ENCODE measurements at places on chromosomes 13 and 19.

GRCh38 chr13:48590141-48590901, 57.4 kb upstream of the RCBTB2 start:
- no peak for DNase-seq

- DNase-seq: no peak
These were observed 725.2 kb upstream of the SLITRK1 start for GRCh38 chr13:84607261-84608013.

- DNase-seq: no peak
These were observed 154.2 kb downstream of the SUCLA2 start for GRCh38 chr13:47846886-47847285.

DNA sequence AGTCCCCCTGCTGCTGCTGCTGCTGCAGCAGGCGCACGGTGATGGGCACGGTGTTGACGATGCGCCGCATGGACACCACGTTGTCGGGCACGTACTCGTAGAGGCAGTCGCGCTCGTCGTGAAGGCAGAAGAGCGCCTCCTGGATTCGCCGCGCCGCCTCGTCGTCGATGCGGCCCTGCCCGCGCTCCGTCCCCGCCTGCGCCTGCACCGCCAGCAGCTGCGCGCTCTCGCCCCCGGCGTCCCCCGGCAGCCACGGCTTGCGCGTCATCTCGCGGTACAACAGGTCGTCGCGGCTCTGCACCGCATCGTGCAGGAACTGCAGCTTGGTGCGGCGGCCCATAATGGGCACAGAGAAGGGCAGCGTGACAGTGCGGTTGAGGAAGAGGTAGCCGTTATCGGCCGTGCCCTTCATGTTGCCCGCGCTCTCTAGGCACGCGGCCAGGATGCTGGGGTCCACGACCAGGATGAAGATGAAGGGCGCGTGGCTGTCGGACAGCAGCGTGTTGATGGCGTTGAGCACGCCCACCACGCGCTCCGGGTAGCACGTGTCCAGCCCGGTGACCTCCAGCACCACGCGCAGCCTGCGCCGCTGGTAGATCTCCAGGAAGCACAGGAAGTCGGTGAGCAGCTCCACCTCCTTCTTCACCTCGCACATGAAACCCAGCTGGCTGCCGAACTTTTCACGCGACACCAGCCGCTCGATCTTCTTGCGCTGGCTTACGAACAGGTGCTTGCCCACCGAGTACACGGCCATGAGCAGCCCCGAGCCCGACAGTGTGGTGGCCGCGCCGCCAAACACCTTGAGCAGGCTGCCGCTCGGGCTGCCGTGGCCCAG, 8.1 kb downstream of the NKPD1 start:
- peak; percentile 25 for DNase-seq

- no peak for DNase-seq
These were observed 92.5 kb downstream of the UQCRFS1 start for GRCh38 chr19:29120466-29120865.

GRCh38 chr19:13087295-13087694, 15.4 kb downstream of the LYL1 start:
- DNase-seq: no peak

DNA sequence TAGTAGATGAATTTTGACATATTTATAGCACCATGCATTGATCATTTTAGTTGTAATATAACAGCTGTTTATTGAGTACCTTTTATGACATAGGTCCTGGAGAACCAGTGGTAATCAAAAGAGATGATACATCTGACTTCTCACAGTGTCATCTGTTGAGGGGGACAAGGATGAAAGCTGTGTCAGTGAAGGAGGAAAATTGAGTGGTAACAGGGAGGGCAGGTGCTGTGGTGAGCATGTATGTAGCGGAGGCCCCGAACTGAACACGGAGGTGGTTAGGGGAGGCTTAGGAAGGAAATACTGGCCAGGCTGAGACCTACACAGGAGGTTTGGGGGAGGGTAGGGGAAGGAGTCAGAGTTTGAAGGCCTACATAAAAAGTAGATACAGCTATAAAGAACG, 199.7 kb downstream of the GGACT start:
- no peak for DNase-seq

DNA sequence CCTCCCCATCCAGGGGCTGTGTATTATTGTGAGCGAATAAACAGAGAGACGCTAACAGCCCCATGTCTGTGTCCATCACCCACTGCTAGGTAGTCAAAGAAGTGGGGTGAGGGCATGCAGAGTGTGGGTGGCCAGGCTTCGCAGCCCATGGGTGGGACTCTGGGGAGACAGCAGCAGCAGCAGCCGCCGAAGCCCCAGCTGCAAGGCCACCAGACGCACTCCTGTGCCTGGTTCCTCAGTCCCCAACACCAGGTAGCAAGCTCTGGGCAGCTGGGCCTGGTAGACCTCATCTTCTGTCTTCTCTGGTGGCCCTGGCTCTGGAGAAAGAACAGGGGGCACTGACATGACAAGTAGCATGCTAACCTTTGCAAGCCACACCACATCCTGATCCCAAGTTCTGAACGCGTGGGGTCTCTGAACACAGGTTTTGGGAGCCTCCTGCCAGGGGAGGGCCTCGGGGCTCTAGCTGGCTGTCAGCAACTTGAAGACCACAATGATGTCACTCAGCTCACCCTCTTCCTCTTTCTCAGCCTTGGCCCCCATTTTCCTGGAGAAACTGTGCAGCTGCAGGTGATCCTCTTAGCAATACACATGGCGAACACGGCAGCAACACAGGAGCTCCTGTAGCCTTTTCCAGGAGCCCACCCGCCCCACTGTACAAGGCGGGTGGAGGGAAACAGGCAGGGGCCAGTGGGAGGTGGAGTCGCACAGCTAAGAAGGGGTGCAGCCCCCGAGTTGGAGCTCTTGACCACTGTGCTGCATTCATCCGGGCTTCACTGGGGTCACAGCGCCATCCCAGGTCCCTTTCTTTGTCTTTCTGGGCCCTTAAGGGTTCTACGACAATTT, 5.8 kb downstream of the FUZ start:
- DNase-seq: no peak

- no peak for DNase-seq
These were observed 70.2 kb upstream of the ZDHHC20 start for GRCh38 chr13:21529146-21529893.

- no peak for DNase-seq
These were observed 814 bp downstream of the SLC25A23 start for GRCh38 chr19:6458695-6459261.

DNA sequence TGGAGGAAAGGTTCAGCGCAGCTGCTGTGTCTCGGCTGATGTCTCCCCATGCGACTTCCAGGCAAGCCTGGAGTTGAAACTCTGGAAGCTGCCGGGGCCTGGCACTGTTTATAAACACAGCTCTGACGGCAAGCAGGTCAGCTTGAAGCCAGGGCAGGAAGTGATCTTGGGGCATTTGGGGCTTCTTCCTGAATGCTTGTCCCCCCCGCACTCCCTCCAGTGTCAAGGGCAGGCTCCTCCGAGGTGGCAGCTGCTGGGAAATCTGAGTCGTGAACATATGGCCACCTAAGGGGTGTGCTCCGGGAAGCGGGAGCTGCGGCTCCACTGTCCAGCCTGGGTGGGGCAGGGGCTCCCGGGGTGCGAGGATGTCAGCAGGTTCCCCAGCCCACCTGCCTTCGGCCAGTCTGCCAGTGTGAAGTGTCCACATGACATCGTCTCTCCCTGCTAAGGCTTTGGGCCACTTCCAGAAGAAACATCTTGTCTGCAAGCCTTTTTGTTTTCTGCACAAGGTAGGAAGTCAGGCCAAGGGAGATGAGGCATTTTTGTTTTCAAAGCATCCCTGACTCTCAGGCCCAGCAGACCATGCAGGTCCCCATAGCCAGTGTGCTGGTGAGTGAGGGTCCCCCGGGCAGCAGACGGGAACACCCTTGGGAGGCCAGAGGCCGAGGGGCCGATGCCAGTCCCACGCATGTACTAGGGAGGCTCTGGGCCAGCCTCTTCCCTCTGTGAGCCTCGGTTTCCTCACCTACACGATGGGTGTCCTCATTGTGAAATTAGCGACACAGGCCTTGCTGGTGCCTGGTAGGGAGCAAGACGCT, 2.7 kb downstream of the PIAS4 start:
- no peak for DNase-seq

GRCh38 chr19:41755328-41755913, at the start of gene CEACAM6:
TSS of gene CEACAM6 (plus strand) at chr19:41755530. CDS start at chr19:41755639, 109 bp downstream.
- DNase-seq: no peak

DNA sequence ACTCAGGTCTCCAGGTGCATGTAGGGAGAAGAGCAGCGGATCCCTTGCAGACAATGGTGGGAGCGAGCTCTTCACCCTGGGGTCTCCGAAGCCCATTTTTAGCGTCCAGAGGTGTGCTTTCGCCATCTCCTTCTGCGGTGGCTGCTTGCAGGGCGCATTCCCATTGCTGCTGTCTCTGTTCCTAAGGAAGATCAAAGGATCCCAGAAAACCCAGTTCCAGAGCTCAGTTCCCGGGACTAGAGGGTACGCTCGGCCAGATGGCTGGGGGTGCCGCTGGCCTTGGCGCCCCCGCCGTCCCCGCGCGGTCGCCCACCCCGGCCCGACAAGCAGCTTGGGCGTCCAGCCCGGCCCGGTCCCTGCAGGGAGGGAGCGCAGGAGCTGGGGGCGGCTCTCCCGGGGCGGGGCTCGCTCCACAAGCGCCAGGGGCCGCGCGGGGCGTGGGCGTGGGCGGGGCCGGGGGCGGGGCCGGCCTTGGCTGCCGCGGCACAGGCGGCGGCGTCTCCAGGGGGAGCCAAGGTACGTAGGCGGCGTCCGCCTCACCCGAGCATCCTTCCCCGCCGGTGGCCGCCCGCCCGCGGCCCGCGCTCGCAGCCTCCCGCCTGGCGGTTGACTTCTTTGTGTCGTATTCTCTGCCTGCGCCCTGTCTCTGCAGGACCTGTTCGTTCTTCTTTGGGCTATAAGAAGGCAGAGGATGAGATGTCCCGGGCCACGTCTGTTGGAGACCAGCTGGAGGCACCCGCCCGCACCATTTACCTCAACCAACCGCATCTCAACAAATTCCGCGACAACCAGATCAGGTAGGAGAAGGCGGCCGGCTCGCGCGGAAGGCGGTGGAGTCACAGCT, 96.8 kb downstream of the ATP8A2 start:
- DNase-seq: no peak

DNA sequence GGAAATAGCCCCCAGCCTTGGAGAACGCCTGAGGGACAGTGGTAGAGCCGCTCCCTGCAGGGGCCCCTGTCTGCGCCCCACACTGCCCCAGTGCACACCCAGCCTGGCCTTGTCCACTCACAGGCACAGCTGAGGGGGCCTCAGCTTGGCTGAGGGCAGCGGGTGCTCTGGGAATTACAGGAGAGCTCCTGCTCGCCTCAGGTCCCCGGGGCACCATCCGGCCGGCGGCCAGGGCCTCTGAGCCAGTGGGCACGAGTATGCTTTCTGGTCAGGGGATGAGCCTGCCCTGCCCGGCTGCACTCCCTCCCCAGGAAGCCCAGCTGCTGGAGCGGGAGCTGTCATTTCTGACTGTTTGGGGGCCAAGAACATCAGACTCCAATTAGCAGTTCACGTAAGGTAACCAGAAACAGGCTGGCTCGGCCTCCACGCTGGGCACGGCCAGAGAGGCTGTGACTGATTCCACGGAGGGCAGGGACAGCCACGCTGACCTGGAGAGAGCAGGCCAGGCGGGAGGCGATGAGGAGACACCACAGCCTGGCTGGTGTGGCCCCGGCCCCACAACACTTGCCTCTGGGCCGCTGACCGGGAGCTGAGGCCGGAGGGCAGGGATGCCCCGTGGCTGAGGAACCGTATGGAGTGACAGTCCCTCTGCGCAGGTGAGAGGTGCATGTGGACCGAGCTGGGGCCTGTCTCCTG, 15.4 kb downstream of the CEBPG start:
- DNase-seq: no peak

- DNase-seq: no peak
These were observed 131.8 kb upstream of the WASF3 start for GRCh38 chr13:26425443-26426358.

- DNase-seq: no peak
These were observed 314.3 kb downstream of the SLITRK1 start for GRCh38 chr13:83568019-83568418.

DNA sequence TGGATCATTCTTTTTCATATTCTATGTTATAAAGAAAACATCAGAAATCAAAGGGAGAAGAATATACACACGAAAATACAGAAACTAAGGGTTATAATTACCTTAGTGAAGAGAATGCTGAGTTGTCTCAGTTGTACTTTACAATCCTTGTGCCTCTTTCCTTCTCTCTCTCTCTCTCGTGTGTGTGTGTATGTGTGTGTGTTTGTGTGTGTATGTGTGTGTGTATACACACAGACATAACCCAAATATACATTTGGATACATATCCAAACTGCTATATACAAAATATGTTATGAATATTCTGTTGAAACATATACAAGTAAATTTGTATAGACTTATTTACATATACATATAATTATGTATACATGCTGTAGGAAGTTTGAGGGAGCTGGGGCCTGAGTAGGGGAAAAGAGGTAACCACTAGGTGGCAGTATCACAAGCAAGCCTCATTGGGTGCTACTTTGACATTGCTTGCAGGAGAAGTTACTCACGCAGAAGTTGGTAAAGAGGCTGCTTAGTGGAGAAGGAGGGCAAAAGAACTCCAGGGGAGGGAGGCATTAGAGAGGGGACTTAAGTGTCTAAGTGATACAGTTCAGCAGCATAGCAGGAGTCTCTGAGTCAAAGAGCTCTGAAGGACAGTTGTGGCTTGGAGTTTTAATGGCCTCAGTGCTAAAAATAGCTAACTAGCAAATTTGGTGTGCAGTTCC, 465.1 kb upstream of the PCDH20 start:
- DNase-seq: no peak

- no peak for DNase-seq
These were observed 940.0 kb downstream of the EFNB2 start for GRCh38 chr13:105595471-105595870.

DNA sequence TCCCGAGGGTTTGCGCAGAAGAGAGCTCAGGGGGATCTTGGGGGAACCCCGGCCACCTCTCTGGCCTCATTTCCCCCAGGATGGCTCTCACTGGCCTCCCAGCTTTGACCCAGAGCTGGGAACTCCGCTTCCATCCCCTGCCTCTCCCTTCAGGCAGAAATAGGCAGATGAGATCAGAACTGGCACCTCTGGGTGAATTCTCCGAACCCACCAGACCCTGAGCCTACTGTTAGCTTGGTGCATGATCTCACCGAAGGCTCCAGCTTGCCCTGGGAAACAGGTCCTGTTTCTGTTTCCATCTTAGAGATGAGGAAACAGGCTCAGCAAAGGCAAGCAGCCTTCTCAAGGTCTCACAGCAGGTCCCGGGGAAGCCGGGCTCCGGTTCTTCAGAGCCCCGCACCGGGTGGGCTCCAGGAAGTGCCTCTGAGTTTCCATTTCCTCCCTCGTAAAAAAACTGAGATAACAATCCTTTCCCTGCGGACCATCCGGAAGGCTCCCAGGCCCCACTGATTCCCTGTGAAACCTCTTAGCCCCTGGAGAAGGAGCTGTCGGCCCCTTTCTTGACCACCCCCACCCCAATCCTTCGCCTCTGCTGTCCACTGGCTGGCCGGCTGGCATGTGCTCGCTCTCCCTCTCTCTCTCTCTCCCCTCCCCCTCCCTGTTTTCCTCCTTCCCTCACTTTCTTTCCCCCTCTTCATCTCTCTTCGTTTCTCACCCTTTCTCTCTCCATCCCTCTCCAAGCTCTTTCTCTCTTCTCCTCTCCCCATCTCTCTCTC, 2.1 kb downstream of the NECTIN2 start:
- DNase-seq: no peak

DNA sequence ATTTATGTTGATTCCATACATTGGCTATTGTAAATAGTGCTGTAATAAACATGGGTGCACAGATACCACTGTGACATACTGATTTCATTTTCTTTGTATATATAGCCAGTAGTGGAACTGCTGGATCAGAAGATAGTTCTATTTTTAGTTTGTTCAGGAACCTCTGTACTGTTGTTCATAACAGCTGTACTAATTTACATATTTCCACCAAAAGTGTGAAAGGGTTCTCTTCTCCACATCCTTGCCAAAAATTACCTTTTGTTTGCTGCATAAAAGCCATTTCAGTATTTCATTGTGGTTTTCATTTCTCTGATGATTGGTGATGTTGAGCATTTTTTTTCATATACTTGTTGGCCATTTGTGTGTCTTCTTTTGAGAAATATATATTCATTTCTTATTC, 1962.1 kb downstream of the PCDH9 start:
- no peak for DNase-seq

All from activated T-helper 1 cell treated with Interleukin-2 at 50 U/mL for 16 hours (primary cell).